ENCODE measurements at places on chromosomes 13 and 19.

GRCh38 chr19:12864721-12865715 is 16.2 kb downstream of the DNASE2 start:
- peaks cover 17% of the 10 kb centered on the region for H3K27me3 ChIP-seq
- peaks cover 11% of the 10 kb centered on the region for H3K4me1 ChIP-seq
- no peak overlapping the region for H3K27ac ChIP-seq
- no peak overlapping the region for H3K4me3 ChIP-seq

DNA sequence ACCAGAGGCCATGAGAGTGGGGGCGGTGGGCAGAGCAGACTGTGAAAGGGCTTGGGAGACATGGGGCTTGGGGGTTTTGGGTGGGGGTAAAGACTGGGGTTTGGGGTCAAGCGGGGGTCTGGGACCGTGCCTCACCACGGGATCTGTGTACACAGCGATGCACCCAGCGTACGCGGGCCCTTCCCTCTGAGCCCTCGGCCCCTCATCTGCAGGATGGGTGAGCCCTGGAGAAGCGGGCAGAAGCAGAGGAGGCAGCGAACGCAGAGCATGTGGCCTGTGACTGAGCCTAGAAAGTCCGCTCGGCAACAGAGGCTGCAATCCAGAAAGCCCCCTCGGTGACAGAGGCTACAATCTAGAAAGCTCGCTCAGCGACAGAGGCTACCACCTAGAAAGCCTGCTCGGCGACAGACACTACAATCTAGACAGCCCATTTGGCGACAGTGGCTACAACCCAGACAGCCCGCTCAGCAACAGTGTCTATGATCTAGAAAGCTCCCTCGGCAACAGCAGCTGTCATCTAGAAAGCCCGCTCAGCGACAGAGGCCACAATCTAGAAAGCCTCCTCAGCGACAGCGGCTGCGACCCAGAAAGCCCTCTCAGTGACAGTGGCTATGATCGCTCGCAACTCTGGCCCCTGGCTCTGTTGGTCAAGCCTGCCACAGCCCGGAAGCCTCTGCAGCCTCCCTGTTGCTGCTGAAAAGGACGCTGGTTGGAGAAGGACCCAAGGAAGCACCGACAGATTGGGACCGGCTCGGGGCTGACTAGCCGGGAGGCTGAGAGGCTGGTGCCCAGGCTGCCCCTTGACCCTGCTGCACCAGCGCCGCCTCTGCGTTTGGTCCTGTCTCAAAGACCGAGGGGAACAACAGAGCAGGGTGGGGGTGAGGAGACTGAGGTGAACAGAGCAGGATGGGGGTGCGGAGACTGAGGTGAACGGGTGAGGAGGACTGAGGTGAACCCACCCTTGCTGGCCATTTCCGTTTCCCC is 68.6 kb downstream of the SPACA7 start:
- no peak overlapping the region for H3K4me3 ChIP-seq
- peaks cover 13% of the 10 kb centered on the region for H3K4me1 ChIP-seq
- H3K27ac ChIP-seq, result no peak overlapping the region

DNA sequence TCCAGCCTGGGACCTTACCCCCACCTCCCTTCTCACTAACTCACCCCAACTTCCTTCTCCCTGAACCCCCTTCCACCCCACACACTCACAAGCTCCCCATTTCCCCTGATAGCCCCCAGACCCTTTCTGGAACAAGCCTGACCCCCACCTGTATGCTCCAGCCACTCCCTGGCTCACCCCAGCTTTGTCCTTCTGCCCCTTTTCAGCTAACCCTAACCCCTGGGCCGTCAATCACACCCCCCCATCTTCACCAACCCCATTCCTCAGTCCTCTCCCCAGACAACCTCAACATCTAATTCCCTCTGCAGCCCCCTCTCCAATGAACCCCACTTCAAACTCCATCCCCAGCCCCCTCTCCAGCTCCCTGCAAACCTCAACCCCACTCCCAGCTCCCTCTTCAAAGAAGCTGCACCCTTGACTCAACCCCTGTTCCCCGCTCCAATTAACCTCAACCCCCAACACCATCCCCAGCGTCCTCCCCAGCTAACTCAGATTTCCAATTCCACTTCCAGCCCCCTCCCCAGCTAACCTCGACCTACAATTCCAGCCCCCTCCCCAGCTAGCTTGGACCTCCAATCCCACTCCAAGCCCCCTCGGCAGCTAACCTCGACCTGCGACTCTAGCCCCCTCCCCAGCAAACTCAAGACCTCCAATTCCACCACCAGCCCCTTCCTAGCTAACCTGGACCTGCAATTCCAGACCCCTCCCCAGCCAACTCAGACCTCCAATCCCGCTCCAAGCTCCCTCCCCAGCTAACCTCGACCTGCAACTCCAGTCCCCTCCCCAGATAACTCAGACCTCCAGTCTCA is 929 bp downstream of the GNG7 start:
- H3K27ac ChIP-seq, result peak overlapping the region; percentile 95
- H3K4me1 ChIP-seq, result peaks cover 33% of the 10 kb centered on the region
- DNase-seq, result no peak
- no peaks in the 10 kb centered on the region for H3K27me3 ChIP-seq
- peaks cover 4% of the 10 kb centered on the region for H3K36me3 ChIP-seq

DNA sequence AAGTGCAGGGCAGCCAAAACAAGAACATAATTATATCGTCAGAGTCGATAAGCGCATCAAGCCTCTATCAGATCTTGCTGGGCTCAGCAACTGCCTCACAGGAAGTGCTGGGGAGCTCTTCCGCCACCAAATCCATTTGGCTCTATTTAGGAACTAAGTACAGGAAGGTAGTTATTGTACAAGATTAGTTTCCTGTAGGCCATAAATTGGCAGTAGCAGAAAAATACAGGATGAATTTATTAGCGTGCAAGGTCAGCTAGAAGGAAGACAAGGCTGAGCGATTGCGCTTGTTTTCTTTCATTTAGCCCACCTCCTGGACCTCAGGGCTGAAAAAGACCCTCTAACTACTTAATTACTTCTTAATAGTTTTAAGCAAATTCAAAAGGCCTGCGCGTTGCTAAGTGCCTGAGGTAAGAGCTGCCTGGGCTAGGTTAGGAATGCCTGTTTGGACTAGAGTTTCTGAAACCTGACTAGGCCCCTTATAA is 118.5 kb downstream of the IRS2 start:
- no peak overlapping the region for H3K27ac ChIP-seq
- H3K4me1 ChIP-seq, result no peaks in the 10 kb centered on the region
- no peaks in the 10 kb centered on the region for H3K36me3 ChIP-seq
- DNase-seq, result no peak

GRCh38 chr13:52809310-52809769 is 39.1 kb downstream of the PCDH8 start:
- H3K4me1 ChIP-seq, result peaks cover 1% of the 10 kb centered on the region
- H3K4me3 ChIP-seq, result no peak overlapping the region
- H3K27me3 ChIP-seq, result peaks cover 33% of the 10 kb centered on the region
- no peak overlapping the region for H3K27ac ChIP-seq

GRCh38 chr19:52270266-52270885 is 989 bp downstream of the ZNF766 start:
- H3K36me3 ChIP-seq, result peaks cover 31% of the 10 kb centered on the region
- DNase-seq, result no peak
- H3K27me3 ChIP-seq, result no peaks in the 10 kb centered on the region
- H3K4me1 ChIP-seq, result peaks cover 27% of the 10 kb centered on the region
- peak overlapping the region; percentile 95 for H3K4me3 ChIP-seq
- peak overlapping the region; percentile 97 for H3K27ac ChIP-seq

DNA sequence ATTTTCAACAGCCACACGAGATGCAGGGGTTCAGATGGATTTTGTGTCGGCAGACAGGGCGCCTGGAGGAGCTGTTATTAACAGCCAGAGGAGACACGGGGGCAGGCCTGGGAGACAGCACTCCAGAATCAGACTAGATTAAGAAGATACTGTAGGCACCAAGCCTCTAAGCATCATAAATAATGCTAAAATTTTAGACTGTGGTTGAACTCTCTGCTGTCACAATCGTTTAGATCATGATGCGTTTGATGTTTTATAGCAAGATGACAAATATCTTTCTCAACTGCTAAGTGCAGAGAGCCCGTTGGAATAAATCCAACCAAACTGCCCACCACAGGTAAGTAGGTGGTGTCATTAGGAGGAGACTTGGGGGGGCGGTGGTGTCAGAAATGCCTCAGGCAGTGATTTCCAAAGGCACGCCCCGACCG is 63.9 kb downstream of the CEBPG start:
- H3K4me3 ChIP-seq, result no peak overlapping the region
- H3K4me1 ChIP-seq, result no peaks in the 10 kb centered on the region
- DNase-seq, result no peak

DNA sequence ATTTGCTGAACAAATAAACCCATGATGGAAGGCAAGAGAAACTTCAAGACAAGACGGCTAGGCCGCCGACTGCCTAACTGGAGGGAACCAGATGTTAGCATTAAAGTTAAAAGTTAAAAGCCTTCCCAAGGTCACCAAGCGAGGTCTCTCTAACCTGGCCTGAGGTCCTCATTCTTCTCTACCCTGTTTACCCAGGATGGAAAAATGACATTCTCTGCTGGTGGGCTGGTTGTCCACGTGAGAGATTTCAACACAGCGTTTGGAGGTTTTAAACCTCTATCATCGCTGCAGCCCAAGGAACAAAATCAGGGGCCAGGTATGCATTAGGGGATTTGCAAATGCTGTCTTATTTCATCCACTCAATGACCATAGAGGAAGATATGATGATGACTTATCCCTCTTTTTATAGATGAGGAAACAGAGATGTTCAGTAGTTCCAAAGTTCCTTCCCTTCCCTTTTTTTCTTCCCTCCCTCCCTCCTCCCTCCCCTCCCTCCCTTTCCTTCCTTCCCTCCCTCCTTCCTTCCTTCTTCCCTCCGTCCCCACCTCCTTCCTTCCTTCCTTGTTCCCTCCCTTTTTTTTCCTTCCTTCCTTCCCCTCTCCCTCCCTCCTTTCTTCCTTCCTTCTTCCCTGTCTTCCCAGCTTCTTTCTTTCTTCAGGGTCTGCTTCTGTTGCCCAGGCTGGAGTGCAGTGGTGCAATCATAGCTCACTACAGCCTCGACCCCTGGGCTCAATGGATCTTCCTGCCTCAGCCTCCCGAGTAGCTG is 79.7 kb downstream of the INSR start:
- peaks cover 33% of the 10 kb centered on the region for H3K4me1 ChIP-seq
- H3K27me3 ChIP-seq, result no peaks in the 10 kb centered on the region
- DNase-seq, result no peak
- H3K4me3 ChIP-seq, result no peak overlapping the region
- H3K36me3 ChIP-seq, result no peaks in the 10 kb centered on the region
- peak overlapping the region; percentile 93 for H3K27ac ChIP-seq

DNA sequence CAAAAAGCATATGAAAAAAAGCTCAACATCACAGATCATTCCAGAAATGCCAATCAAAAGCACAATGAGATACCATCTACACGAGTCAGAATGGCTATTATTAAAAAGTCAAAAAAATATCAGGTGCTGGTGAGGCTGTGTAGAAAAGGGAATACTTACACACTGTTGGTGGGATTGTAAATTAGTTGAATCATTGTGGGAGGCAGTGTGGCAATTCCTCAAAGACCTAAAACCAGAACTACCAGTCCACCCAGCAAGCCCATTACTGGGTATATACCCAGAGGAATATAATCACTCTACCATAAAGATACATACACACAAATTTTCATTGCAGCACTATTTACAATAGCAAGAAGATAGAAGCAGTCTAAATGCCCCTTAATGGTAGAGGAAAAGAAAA is 529.9 kb downstream of the SLITRK1 start:
- no peaks in the 10 kb centered on the region for H3K36me3 ChIP-seq
- no peak for DNase-seq

- no peaks in the 10 kb centered on the region for H3K4me1 ChIP-seq
- no peak overlapping the region for H3K4me3 ChIP-seq
- H3K36me3 ChIP-seq, result no peaks in the 10 kb centered on the region
- peaks cover 48% of the 10 kb centered on the region for H3K27me3 ChIP-seq
Measured at GRCh38 chr19:4737955-4738600, 14.4 kb upstream of the DPP9 start.

GRCh38 chr13:41386211-41386610 is 71.1 kb upstream of the RGCC start:
- no peak overlapping the region for H3K4me3 ChIP-seq
- H3K27ac ChIP-seq, result no peak overlapping the region
- H3K36me3 ChIP-seq, result no peaks in the 10 kb centered on the region
- no peak for DNase-seq
- no peaks in the 10 kb centered on the region for H3K4me1 ChIP-seq
- H3K27me3 ChIP-seq, result peaks cover 8% of the 10 kb centered on the region

GRCh38 chr13:36217456-36217855 is 3.1 kb upstream of the SOHLH2 start:
- DNase-seq, result no peak
- H3K27ac ChIP-seq, result no peak overlapping the region
- peaks cover 3% of the 10 kb centered on the region for H3K36me3 ChIP-seq
- H3K27me3 ChIP-seq, result no peaks in the 10 kb centered on the region
- no peaks in the 10 kb centered on the region for H3K4me1 ChIP-seq

- no peaks in the 10 kb centered on the region for H3K27me3 ChIP-seq
- peaks cover 75% of the 10 kb centered on the region for H3K36me3 ChIP-seq
- no peak overlapping the region for H3K4me3 ChIP-seq
- H3K4me1 ChIP-seq, result no peaks in the 10 kb centered on the region
- DNase-seq, result no peak
Measured at GRCh38 chr13:60494296-60494695, 97.3 kb downstream of the TDRD3 start.

DNA sequence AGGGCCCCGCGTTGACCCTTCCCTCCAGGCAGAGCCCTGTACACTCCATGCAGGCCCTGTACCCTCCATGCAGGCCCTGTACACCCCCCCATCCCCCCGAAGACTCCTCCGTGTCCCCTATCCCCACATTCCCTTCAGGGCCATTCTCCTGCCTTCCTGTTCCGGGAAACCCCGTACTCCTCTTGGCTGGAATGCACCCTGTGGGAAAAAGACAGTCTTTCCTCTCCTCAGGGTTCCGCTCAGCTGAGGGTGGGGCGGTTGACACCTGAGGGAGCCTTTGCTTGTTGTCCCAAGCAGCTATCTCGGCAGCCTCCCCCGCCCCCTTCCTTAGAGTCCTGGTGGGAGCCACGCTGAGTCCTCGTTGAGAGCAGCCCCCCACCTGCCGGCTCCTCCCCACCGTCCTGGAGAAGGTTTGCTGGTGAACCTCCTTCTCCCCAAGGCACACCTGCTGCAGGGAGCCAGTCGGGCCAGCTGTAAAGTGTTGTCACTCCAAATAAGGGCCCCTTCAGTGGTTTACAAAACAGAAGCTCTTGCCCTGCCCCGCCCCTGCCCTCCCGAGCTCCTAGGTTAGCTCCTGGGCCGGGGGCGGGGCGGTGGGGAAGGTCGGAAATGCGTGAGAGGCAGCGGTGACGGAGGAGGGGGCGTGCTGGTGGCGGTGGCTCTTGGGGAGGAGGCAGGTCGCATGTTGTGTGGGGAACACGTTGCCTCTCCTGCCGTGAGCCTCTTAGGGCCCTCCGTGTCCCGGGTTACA is 1.5 kb downstream of the GNA11 start:
- no peak for DNase-seq
- H3K4me1 ChIP-seq, result peaks cover 39% of the 10 kb centered on the region
- H3K4me3 ChIP-seq, result peak overlapping the region; percentile 78
- peak overlapping the region; percentile 62 for H3K27ac ChIP-seq
- no peaks in the 10 kb centered on the region for H3K27me3 ChIP-seq

All from stimulated activated naive B cell treated with anti-CD40 and anti-IgM and Interleukin-4, amounts not matched to agents 10 μg/mL and 1 μg/mL and 100 μg/mL, for 72 hours (primary cell).